CD4-positive, CD25-positive, alpha-beta regulatory T cell (primary cell): ENCODE measurements at places on chromosomes 11 and 22. TPM values are rescaled to one million over a fixed set of nuclear protein-coding genes. Genes with fewer than 3 reads are reported as not detected.

DNA sequence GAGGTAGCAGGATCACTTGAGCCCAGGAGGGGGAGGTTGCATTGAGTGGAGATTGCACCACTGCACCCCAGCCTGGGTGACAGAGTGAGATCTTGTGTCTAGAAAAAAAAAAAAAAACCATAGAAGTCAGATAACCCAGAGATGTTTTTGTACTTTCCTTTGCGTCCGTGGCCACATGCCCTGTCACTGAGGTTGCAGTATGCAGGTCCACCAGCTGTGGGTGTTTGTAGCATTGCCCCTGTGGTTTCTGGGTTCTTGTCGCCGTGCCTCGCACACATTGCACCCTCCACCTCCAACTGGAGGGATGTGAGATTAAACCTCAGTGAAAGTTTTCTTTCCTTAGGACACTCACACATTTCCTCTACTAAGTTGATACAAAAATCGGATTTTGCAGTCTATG is 70.3 kb downstream of the TNRC6B start:
- no peaks in the 10 kb centered on the region for H3K27me3 ChIP-seq
- peak; percentile 58 for DNase-seq
- H3K4me3 ChIP-seq = peak overlapping the region; percentile 23
- peaks cover 49% of the 10 kb centered on the region for H3K4me1 ChIP-seq
- no peak overlapping the region for H3K27ac ChIP-seq

SLC15A3 gene
- total RNA-seq = 1.0 TPM

DNA sequence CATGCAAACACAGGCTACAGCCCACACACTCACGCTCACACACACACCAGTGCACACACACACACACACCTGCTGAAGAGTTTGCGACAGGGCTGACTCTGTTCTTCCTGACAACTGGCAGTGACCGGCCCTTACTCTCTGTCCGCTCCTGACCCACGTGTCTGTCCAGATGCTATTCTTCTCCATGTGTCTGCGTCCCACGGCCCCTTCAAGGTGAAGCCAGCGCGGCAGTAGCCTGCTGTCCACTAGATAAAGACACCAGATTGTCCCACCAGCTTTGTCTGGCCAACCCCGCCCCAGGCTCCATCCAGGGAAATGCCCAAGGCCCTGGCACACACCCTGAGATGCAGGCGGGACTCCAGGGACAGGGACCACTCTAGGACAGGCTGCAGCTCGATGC is 713.9 kb downstream of the BRD1 start:
- H3K4me1 ChIP-seq = no peaks in the 10 kb centered on the region
- no peak overlapping the region for H3K27ac ChIP-seq
- DNase-seq = no peak

- H3K4me1 ChIP-seq = no peaks in the 10 kb centered on the region
- H3K36me3 ChIP-seq = no peaks in the 10 kb centered on the region
- no peak for DNase-seq
- H3K27ac ChIP-seq = no peak overlapping the region
- H3K4me3 ChIP-seq = no peak overlapping the region
These were observed 23.0 kb downstream of the RNF121 start for GRCh38 chr11:71951741-71952310.

- DNase-seq = peak; percentile 66
- no peaks in the 10 kb centered on the region for H3K36me3 ChIP-seq
- H3K4me1 ChIP-seq = peaks cover 9% of the 10 kb centered on the region
- H3K27ac ChIP-seq = peak overlapping the region; percentile 47
- H3K4me3 ChIP-seq = peak overlapping the region; percentile 26
- no peaks in the 10 kb centered on the region for H3K27me3 ChIP-seq
These were observed 328.3 kb downstream of the TBC1D22A start for GRCh38 chr22:47090591-47091245.

- no peak overlapping the region for H3K27ac ChIP-seq
- no peaks in the 10 kb centered on the region for H3K36me3 ChIP-seq
- no peak overlapping the region for H3K4me3 ChIP-seq
- no peaks in the 10 kb centered on the region for H3K27me3 ChIP-seq
These were observed 24.4 kb downstream of the SREBF2 start for GRCh38 chr22:41857155-41857859.

TEX54 gene
- not detected for total RNA-seq

- H3K36me3 ChIP-seq = no peaks in the 10 kb centered on the region
- H3K27ac ChIP-seq = no peak overlapping the region
- no peak for DNase-seq
- no peak overlapping the region for H3K4me3 ChIP-seq
- H3K27me3 ChIP-seq = peaks cover 6% of the 10 kb centered on the region
These were observed 70.2 kb upstream of the CREB3L1 start for GRCh38 chr11:46207270-46207669.

VPS11 gene
- total RNA-seq = 78.8 TPM

GRCh38 chr11:77073328-77074001 is 6.7 kb downstream of the CAPN5 start:
- no peak for DNase-seq
- no peaks in the 10 kb centered on the region for H3K36me3 ChIP-seq
- H3K27me3 ChIP-seq = no peaks in the 10 kb centered on the region
- no peak overlapping the region for H3K4me3 ChIP-seq
- no peak overlapping the region for H3K27ac ChIP-seq

NEFH gene
- total RNA-seq = 0.32 TPM

DNA sequence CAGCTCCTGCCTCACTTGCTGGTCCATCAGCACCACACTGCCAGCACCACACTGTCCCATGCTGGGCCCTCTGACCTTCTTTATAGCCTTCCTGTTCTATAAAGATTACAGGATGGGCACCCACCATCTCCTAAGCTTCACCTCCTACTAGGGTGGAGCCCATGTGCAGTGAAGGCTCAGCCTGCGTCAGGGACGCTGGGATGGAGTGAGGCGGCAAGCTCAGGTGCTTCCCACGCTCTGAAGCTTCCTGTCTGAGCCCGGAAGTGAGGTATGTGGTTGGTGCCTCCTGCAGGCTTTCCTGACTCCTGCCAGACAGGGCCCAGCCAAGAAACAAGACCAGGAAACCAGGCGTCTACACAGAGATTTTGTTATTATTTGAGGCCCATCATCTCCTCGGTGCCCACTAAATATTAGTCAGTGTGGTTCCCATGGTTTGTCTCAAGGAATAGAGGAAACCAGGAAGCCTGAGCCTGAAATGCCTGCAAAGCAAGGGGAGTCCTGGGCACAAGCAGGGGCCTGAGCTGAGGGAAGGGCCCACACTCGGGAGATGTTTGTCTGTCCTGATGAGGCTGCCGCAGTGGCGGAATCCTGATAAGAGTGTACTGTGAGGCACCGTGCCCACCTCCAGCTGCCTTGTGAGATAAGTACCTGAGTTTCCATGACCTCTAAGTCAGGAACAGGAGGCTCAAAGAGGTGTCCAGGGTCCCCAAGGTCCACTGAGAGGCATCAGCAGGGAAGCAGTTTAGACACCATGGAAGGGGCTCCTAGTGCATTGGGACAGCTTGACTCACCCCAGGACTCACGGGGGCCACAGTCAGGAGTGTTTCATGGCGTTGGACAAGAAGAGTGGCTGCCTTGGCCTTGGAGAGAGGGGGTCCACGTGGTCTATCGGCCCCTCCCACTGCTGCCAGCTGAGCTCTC is 22.0 kb downstream of the RSPH14 start:
- H3K4me1 ChIP-seq = peaks cover 13% of the 10 kb centered on the region
- DNase-seq = peak; percentile 56
- H3K27me3 ChIP-seq = no peaks in the 10 kb centered on the region
- no peak overlapping the region for H3K4me3 ChIP-seq
- H3K27ac ChIP-seq = peak overlapping the region; percentile 67

- H3K27me3 ChIP-seq = peaks cover 4% of the 10 kb centered on the region
- no peak overlapping the region for H3K4me3 ChIP-seq
- no peaks in the 10 kb centered on the region for H3K36me3 ChIP-seq
- no peak for DNase-seq
- H3K27ac ChIP-seq = no peak overlapping the region
These were observed 16.6 kb downstream of the CAVIN3 start for GRCh38 chr11:6303661-6304060.

DNA sequence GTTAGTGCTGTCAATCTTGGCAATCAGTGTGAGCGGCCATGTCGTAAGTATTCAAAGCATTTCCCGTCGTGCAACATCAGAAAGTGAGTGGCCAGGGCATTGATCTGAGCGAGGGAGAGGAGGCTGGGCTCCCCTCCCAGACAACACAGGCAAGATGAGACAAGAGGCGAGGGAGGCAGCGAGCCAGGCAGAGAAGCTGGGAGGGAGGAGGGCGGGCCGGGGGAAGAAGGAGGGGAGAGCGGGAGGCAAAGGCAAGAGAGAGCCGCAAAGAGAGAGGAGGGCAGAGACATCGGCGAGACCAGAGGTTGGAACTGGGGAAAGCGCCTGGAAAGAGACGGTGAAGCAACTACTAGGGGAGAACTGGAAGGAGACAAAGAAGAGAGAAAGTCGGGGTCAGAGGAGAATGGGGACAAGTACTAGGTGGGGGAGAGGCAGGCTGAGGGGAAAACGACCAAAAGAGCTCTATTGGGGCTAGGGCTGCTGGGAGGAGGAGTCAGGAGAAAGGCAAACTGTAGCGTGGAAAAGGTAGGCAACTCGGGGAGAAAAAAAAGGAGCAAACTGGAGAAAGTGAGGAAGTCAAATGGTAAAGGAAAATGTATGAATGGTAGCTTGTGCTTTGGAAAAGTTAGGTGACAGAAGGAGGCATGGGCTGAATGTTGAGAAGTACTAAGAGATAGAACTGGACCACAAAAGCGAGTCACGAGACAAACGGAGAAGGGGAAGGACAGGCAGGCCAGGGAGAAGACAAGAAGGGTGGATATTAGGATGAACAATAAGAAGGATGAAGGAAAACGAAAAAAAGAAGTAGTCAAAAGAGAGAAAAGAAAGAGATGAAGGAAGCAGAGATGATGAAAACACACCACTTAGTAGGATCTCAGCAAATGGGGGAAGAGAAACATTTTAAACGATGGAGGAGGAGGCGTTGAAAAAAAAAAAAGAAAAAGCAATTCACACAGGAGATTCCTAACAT is 130.5 kb upstream of the C11orf58 start:
- no peak overlapping the region for H3K27ac ChIP-seq
- H3K4me3 ChIP-seq = no peak overlapping the region
- no peaks in the 10 kb centered on the region for H3K36me3 ChIP-seq
- no peak for DNase-seq

- no peaks in the 10 kb centered on the region for H3K27me3 ChIP-seq
- peaks cover 58% of the 10 kb centered on the region for H3K4me1 ChIP-seq
- H3K27ac ChIP-seq = peak overlapping the region; percentile 86
- no peak for DNase-seq
- H3K36me3 ChIP-seq = no peaks in the 10 kb centered on the region
These were observed 591 bp upstream of the DNAJC4 start for GRCh38 chr11:64229744-64230170.

ELF5 gene
- not detected for total RNA-seq

DNA sequence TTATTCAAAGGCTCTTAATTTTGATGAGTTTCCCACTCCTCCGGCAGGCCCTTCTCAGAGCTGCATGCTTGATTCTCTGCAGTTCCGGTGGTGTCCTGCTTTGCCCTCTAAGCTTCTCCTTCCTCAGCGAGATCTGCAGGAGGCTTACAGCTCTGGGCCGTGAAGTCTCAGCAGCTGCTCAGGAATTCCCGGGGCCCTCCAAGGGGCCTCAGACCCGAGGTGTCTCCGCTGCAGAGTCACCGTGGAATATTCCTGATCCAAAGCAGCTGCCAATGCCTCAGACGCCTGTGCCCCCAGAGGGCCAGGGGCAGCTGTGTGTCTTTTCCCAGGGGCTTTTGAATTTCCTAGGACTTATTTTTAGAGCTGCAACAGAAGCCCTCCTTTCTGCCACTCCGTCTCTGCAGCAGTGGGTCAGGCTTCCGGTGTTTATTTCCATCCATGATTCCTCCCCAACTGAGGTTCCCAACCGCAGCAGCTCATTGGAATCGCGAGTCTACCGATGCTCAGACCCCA is 37.2 kb downstream of the RPS6KA4 start:
- no peaks in the 10 kb centered on the region for H3K27me3 ChIP-seq
- H3K27ac ChIP-seq = no peak overlapping the region
- H3K4me3 ChIP-seq = no peak overlapping the region
- no peaks in the 10 kb centered on the region for H3K36me3 ChIP-seq
- no peak for DNase-seq
- peaks cover 4% of the 10 kb centered on the region for H3K4me1 ChIP-seq

- DNase-seq = no peak
- no peak overlapping the region for H3K27ac ChIP-seq
- H3K36me3 ChIP-seq = no peaks in the 10 kb centered on the region
- H3K4me3 ChIP-seq = no peak overlapping the region
- H3K4me1 ChIP-seq = peaks cover 44% of the 10 kb centered on the region
- H3K27me3 ChIP-seq = no peaks in the 10 kb centered on the region
These were observed 44.9 kb downstream of the LRRC32 start for GRCh38 chr11:76625472-76626186.

CCDC15 gene
- 0.64 TPM for total RNA-seq
